ENCODE measurements at places on chromosomes 7 and 10.

GRCh38 chr7:94237417-94237816, 157.3 kb upstream of the COL1A2 start:
- DNase-seq, result no peak

DNA sequence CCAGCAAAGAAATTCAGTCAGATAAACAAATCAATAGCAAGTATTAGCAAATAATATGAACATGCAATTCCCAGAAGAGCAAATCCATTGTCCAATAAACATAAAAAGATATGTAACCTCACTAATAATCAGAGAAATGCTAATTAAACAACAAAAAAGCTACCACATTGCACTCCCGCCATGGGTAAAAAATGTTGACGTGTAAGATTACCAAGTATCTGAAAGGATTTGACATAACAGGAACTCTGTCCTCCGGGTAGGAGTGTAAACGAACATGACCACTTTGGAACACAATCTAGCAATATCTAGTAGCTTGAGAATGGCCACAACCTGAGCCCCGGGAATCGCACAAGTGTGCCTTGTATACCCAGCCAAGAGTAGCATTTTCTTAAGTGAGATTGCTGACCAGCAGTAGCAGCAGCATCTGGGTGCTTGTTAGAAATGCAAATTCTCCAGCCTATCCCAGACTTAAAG, 31.6 kb downstream of the DYDC1 start:
- no peak for DNase-seq

- no peak for DNase-seq
These were observed 94.1 kb upstream of the CREB5 start for GRCh38 chr7:28318101-28318762.

DNA sequence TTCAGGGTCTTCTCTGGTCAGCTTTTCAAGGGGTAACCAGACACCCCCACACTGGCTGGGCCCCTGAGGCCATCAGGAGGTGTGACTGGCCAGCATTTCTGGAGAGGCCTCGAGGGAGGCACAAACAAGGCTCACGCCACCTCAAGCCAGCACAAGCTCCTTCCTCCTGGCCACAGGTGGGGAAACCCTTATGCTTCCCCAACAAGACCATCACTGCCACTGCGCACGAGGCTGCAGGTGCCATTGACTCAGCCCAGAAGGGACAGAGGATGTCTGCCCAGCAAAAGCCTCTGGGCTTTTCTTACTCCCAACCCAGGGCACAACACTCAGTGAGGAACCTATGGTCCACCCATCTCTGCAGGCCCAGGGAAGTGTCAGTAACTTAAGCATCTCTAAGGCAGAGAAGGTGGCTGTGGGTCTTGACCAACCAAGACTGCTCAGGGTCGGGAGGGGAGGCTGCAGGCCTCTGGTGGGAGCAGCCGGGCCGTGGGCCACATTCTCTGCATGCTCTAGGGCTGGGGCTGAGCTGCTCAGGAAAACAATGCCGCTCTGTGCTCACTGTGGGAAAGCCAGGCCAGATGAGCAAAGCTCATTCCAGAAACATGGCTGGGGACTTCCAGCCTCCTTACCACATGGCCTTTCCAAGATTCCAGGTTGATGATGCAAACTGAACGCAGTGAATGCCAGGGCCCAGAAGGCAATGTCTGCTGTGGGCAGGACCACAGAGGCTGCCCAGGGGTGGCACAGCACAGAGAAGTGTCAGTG, 24.2 kb upstream of the RASSF4 start:
- no peak for DNase-seq

DNA sequence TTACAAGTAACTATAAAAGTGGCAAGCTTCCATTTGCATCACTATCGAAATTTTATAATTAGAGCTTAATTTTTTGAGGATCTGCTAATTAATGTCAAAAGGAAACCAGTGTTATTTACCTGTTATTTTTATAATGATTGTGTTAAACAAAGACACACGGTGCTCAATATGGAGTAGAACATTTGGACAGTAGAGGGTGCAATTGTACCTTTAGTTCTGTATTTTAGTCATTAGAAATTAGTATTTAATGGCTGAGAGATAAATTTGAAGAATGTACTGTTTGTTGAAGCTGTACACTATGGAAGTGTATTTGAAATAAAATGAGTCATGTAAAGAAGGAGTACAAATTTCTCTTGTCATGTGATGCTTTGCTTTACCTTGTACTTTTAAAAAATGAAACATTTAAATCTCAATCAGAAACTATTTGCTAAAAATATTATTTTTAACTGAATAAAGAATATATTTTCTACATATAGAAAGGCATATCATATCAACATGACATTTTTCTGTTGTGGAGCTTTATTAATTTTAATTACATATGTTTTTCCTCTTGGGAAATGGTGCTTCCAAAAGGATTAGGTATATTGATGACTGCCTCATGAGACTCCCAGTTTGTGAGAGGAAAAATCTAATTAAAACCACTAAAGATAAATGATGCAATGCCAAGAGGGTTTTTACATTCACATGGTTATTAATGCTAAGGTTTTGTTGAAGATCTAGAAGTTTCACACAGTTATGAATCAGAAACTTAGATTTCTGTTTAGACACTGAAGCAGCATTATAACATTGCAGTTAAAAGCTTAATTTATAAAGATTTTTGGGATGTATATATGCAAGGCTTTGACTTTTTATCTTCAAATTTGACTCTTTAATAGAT, 10.4 kb upstream of the PRKG1 start:
- no peak for DNase-seq
